ENCODE measurements at places on chromosomes 1 and 21.

DNA sequence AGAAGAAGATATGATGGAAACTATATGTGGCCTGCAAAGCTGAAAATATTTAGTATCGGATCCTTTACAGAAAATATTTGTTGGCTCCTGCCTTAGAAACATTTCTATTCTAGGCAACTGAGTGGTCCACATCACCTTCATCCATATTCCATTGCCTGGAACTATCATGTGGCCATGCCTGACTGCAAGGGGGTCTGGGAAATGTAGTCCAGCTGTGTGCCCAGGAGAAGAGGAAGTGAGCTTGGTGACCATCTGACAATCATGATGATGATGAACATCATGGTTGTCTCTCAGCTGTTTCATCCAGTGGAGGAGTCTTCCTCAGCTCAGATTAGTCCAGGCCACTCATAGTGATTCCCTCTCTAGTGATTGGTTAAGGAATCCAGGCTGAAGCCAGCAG is 61.8 kb upstream of the IFNLR1 start:
- no peak for DNase-seq

DNA sequence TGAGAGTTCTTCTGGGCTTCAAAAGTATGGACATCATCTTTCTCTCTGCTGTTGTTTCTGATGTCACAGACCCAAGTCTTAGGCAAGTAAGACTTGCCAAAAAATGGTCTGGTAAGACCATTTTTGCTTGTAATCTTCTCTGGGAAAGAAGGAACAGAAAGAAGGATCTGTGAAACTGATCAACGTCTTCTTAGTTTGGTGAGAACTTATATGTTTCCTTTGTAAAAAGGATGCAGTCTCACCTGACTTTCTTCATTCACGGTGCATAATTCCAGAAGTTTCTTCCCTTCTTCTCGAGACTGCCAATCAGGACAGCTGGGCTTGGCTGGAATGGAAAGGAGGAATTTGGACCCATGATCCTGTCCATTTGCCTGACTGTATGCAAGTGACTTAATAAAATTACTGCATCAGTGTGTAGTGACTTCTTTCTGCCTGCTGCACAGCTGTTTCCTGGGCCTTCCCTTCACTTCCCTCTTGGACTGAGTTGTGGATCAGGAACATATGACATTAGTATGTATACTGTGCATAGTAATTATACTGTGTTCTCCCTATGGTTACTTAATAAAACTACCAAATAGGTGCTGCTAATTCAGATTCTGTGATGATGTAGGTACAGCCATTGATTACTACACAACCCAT is 7.6 kb upstream of the DENND1B start:
- DNase-seq, result no peak

DNA sequence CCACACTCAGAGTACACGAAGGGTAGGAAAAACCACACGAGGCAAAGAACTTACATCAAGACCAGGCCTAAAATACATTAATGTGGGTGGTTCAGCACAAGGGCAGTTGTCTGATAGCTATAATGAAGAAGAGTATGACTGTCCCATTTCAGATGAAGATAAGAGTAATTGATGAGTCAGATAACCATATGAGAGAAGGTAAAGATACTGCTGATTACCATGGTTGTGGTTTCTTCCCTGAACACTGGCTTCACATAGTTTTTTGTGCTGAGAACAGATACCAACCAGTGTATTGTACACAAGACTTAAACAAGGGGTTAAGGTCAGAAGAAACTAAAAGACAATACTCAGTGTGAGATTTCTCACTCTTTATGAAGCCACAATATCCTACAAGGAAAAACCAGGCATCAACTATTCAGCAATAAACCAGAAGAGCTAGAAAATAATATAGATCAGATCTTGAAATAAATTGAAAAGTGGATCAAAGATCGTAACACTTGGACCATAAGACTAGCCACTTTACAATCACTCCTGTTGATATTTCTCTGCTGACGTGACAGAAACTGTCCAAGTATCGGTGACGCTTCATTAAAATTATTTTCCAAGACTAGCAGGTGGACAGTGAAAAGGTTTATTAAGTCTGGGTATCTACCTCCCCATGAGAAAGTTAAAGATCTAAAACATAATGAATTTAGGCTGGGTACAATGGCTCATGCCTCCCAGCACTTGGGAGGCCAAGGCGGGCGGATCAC is 28.6 kb downstream of the PUM1 start:
- no peak for DNase-seq

GRCh38 chr1:42957880-42958487 is 684 bp downstream of the SLC2A1 start:
- peak; percentile 57 for DNase-seq

- no peak for DNase-seq
Observed at GRCh38 chr1:163357378-163357777, 35.6 kb downstream of the NUF2 start.

- no peak for DNase-seq
Observed at GRCh38 chr1:113975211-113975895, 3.9 kb upstream of the OLFML3 start.

- no peak for DNase-seq
Observed at GRCh38 chr1:208045463-208046260, 134.7 kb upstream of the CD34 start.

DNA sequence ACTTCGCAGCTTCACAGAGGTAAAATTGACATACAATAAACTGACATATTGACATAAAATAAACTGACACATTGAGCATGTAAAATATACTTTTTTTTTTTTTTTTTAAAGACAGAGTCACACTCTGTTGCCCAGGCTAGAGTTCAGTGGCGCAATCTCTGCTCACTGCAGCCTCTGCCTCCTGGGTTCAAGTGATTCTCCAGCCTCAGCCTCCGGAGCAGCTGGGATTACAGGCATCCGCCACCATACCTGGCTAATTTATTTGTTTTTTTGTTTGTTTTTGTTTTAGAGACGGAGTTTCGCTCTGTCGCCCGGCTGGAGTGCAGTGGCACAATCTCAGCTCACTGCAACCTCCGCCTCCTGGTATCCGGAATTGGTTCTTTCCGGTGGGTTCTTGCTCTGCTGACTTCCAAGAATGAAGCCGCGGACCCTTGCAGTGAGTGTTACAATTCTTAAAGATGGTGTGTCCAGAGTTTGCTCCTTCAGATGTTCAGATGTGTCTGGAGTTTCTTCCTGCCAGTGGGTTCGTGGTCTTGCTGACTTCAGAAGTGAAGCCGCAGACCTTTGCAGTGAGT is 48.4 kb upstream of the CLIC4 start:
- DNase-seq, result no peak

GRCh38 chr1:20028726-20029125 is 41.3 kb upstream of the PLA2G5 start:
- no peak for DNase-seq

DNA sequence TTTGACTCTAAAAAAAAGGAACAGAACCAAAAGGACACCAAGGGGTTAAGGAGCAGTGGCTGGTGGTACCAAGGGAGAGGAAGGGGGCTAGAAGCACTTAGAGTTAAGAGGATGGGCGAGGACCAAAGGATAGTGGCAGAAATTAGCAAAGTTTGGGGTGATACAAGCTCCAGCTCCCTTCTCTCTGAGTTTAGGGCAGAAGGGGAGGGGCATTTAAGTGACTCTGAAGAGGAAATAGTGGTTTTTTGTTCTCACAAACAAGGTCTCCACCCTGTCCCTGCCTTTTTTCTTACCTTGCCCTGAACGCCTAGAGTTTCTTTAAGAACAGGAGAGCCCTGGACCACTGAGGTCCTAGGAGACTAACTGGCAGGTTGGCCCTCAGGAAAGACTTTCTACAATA is 3.3 kb downstream of the CDC42SE1 start:
- no peak for DNase-seq

- DNase-seq, result peak; percentile 73
Observed at GRCh38 chr1:40338745-40339419, 21.8 kb upstream of the COL9A2 start.

DNA sequence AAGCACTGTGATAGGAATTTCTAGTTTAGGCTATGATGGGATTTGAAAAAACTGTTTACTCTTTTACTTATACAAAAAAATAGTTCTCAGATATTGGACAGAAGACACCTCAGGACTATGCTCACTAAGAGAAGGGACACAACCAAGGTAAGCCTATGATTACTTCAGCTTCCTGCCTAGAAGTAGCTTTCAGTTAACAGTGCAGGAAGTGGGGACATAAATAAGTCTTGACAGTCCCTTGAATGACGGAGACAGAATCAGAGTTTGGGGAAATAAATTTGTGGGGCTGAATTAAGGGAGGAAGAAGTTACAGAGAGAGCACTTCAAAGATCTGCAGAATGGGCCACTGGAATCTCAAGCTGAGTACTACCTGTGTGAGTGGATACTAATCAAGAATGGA is 53.8 kb upstream of the OLFM3 start:
- DNase-seq, result no peak

DNA sequence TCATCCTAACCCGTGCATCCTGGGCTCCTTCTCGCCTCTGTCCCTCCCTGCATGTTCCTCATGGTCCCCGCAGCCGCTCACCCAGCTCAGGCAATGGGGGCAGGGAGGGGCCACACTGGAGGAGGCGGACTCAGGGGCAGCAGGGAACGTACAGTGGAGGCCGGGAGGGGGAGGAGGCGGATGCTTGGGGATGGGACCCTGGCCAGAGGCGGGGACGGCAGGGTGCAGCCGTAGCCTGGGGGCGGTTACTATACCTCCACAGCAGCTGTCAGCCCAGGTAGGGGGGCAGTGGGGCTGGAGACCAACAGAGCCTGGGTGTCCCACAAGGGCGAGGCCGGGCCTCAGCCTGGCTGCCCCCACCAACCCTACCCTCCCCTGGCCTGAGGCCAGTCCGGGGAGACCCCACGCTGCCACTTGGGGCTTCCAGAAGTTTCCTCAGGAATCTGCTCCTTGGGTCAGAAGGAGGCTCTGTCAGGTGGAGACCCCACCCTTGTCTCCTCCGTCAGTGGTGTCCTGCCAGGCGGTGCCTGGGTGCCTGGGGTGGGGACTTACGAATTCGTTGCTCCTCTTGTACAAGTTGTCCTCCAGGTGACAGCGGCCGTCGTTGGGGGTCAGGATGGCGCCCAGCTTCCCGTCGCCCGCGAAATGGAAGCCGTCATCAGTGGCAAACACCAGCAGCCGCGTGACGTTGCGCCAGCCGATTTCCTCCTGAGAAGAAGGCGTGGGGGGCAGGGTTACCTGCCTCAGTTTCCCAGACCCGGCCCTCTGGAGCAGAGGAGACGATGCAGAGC is 20.7 kb downstream of the ITGB2 start:
- no peak for DNase-seq

DNA sequence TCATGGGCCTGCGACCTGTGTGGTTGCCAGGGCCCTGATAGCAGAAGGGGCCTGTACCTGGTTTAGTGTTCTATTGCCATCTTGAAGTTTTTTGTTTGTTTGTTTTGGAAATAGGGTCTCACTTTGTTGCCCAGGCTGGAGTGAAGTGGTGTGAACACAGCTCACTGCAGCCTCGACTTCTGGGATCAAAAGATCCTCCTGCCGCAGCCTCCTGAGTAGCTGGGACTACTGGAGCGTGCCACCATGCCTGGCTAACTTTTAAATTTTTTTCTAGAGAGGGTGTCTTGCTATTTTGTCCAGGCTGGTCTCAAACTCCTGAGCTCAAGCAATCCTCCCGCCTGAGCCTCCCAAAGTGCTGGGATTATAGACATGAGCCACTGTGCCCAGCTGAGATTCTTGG is 72.9 kb downstream of the UBE2T start:
- DNase-seq, result no peak

DNA sequence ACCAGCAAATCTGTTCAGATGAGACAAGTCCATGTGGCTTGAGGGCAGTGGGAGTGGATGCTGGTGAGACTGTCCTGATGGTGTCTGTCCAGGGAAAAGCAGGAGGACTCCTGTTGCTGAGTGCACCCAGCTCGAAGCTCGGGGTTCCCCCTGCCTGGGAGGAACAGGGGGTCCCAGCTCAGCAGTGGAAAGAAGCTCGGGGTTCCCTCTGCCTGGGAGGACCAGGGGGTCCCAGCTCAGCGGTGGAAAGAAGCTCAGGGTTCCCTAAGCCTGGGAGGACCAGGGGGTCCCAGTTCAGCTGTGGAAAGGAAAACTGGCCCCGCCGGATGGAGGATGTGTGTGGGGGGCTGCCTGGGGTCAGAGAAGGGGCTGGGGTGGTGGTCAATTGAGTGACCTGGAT is 39.1 kb downstream of the CRYAA start:
- no peak for DNase-seq
